ENCODE measurements at places on chromosomes 12 and 14. TPM values are rescaled to one million over a fixed set of nuclear protein-coding genes. Genes with fewer than 3 reads are reported as not detected.

OTX2 gene
- total RNA-seq: not detected

AP4S1 gene
- total RNA-seq: 3.6 TPM

WSCD2 gene
- total RNA-seq: not detected

SELPLG gene
- 22.1 TPM for total RNA-seq

VSX2 gene
- total RNA-seq: not detected

B4GALNT3 gene
- 3.4 TPM for total RNA-seq

ARHGAP9 gene
- total RNA-seq: 125 TPM

NCKAP5L gene
- 5.7 TPM for total RNA-seq

BDKRB2 gene
- total RNA-seq: not detected

DNA sequence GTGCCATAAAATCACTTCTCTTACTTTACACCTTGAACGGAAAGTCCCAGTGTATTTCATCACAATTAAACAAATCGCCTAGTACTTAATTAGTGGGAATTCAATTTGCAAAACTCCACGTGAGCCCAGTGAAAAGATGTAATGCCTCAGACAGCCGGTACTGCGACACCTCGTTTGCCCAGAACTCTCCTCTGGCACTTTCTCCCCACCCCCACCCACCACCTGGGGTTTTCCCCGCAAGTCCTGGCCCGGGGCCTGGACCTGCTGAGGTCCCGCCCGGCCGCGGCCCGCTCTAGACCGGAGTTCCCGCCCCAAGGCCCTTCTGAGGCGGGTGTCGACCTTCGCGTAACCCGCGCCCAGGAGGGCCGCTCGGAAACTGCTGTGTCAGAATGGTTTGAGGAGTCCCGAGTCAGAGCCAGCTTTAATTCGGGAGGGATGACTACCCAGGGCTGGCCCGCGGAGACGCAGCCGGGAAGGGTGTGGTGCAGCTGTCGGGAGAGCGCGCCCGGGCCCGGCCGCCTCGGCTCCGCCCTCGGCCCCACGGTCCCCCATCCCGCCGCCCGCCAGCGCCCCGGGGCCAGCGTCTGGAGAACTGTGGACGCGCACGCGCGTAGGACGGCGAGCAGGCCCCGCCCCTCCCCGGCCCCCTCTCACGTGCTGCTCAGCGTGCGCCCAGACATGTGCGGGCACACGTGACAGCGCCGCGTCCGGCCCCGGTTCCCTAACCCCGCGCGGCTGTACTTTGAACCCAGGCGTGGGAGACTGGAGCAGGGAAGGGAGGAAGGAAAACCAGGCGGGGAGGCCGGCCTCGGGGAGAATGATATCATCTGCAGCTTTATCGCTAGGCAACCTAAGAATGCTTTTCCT lies 10.8 kb downstream of the BHLHE41 start:
- peak overlapping the region; percentile 70 for H3K4me3 ChIP-seq
- H3K4me1 ChIP-seq: peaks cover 7% of the 10 kb centered on the region
- H3K27me3 ChIP-seq: peaks cover 34% of the 10 kb centered on the region
- no peak overlapping the region for H3K27ac ChIP-seq

DNA sequence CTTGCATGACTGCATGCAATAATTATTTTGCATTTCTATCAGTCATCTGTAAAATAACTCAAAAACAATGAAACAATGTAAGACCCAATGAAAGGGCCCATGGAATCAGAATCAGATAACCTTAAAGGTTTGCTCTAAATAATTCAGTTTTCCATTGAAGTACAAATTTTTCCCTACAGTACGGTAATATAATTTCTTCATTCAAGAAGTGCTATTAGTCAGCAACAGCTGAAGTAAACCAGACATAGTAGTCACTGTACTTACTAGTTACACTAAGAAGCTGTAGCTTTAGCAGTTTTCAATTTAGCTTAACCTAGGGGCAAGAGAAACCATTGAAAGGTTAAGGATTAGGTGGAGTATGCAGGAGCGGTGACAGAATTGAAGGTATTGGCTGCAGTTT lies 43.5 kb downstream of the BCAT1 start:
- H3K4me3 ChIP-seq: no peak overlapping the region
- H3K36me3 ChIP-seq: no peaks in the 10 kb centered on the region
- H3K27me3 ChIP-seq: peaks cover 15% of the 10 kb centered on the region
- DNase-seq: no peak

GRCh38 chr14:87148655-87149054 lies 844.3 kb downstream of the GALC start:
- no peak overlapping the region for H3K4me3 ChIP-seq
- no peak overlapping the region for H3K27ac ChIP-seq
- H3K36me3 ChIP-seq: no peaks in the 10 kb centered on the region
- no peaks in the 10 kb centered on the region for H3K27me3 ChIP-seq
- DNase-seq: no peak
- H3K4me1 ChIP-seq: no peaks in the 10 kb centered on the region

DNA sequence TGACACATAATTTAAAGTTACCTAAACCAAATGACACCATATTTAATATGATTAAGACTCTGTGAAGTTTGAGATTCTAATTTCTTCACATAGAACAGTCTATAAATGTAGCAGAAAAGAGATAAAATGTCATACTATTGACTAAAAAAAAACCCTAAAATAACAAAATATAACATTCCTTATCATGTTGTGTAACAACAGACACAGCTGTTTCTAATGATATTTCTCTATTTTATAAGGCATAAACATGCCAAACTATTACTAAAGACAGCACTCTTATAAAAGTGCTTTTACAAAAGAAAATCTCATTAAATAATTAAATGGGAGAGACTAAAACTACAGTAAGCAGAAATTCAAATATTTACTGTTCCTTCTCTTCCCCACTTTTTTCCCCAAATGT lies 49.4 kb downstream of the NOVA1 start:
- H3K27me3 ChIP-seq: no peaks in the 10 kb centered on the region
- no peak overlapping the region for H3K4me3 ChIP-seq
- no peak overlapping the region for H3K27ac ChIP-seq
- H3K4me1 ChIP-seq: no peaks in the 10 kb centered on the region
- DNase-seq: no peak

GRCh38 chr12:98275131-98275475 lies 240.3 kb upstream of the TMPO start:
- no peak overlapping the region for H3K27ac ChIP-seq
- no peak for DNase-seq
- no peaks in the 10 kb centered on the region for H3K36me3 ChIP-seq
- H3K4me3 ChIP-seq: no peak overlapping the region
- no peaks in the 10 kb centered on the region for H3K4me1 ChIP-seq
- H3K27me3 ChIP-seq: no peaks in the 10 kb centered on the region

DNA sequence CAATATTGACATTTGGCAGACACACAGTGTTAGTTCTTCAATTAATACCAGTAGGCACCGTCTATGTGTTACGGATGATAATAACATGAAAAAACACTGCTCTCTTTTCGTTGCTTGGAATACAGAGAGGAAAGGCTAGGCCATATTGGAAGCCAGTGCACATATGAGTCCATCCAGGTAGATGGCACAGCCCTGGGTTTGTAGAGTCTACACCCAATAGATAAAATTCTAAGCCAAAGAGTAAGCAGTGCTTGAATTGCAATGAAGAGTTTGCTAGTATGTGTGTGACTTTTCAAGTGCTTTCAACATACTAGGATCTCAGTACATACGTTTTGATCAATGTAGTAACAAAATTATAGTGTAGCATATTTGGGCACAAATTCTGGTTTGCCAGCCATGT lies 243.3 kb upstream of the AVPR1A start:
- H3K27ac ChIP-seq: no peak overlapping the region
- no peaks in the 10 kb centered on the region for H3K4me1 ChIP-seq
- no peak overlapping the region for H3K4me3 ChIP-seq
- H3K27me3 ChIP-seq: no peaks in the 10 kb centered on the region
- H3K36me3 ChIP-seq: no peaks in the 10 kb centered on the region
- DNase-seq: no peak

- no peak for DNase-seq
- H3K4me3 ChIP-seq: no peak overlapping the region
- no peaks in the 10 kb centered on the region for H3K27me3 ChIP-seq
- H3K4me1 ChIP-seq: peaks cover 66% of the 10 kb centered on the region
- H3K27ac ChIP-seq: no peak overlapping the region
Measured at GRCh38 chr12:107397890-107398500, 287.6 kb upstream of the PWP1 start.

DNA sequence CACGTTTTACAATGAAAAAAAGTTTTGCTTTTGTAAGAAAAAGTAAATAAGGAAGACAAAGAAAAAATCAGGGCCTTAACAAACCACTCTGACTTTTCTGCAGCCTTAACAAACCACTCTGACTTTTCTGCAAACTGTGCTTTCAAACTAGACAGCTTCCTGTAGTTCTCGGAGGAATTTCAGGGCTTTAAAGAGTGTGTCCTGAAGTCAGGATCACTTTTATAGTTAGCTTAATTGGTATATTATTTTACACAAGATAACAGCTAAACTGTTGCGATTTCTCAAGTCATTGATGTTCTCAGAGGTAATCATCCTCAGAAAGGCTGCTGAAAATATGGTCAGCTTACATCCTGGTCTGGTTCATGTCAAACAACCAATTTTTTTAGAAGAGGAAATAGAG lies 42.2 kb downstream of the TMEM117 start:
- no peak overlapping the region for H3K27ac ChIP-seq
- H3K4me1 ChIP-seq: no peaks in the 10 kb centered on the region
- no peaks in the 10 kb centered on the region for H3K36me3 ChIP-seq
- no peaks in the 10 kb centered on the region for H3K27me3 ChIP-seq

DNA sequence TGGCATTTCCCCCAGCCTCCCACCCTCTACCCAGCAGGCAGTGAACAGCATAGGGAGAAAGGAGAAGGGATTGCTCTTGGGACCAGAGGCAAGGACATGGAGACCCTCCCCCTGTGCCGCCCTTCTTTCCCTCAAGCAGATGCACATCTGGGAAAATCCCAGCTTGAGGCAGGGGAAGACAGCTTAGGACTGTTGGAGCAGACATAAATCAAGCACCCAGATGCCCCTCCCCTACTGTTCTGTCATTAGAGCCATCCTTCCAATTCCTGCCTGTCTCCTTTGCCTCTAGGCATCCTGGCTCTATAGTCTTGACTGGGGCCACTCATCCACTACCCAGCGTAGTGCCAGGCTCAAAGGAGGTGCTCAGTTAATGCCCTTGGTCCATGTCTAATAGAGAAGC lies 7.5 kb upstream of the CISTR start:
- H3K27ac ChIP-seq: no peak overlapping the region
- peaks cover 23% of the 10 kb centered on the region for H3K4me1 ChIP-seq
- H3K4me3 ChIP-seq: no peak overlapping the region
- H3K36me3 ChIP-seq: no peaks in the 10 kb centered on the region
- peaks cover 37% of the 10 kb centered on the region for H3K27me3 ChIP-seq

GRCh38 chr14:81517798-81518398 lies 15.8 kb downstream of the SEL1L start:
- H3K36me3 ChIP-seq: peaks cover 50% of the 10 kb centered on the region
- no peaks in the 10 kb centered on the region for H3K27me3 ChIP-seq
- no peak for DNase-seq
- no peak overlapping the region for H3K27ac ChIP-seq

DNA sequence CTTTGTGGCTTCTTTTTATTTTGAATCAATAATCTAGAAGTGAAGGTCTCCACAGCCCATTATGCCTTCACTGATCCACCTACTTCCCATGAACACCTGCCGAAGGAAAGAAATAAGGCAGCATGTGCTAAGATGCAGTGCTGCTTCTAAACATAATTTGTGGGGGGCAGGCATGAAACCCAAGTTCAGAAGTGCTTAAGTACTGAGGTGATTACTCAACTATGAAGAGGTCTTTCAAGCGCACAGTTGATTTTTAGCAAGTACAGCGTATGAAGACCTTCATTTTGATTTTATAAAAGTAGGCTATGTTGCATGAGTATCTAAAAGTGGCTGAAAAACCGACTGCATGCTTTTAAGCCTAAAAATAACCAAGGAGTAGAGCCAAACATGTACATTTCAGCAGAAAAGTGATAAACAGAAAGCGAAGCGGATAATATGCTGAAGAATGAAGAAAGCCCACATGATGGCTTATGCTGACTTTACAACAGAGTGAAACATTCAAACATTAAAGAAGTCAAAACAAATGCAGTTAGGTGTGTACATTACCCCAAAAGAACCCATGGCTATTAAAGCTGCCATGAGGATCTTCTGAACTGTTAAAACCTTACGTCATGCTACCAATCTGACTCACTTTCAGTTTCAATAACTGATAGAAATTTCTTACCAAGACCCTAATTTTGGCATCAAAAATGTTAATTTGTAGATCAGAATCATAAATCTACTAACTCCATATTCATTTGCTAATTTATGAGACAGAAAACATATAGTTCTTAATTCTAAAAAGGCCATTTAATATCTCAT lies 29.3 kb downstream of the KICS2 start:
- peaks cover 27% of the 10 kb centered on the region for H3K36me3 ChIP-seq
- peak overlapping the region; percentile 66 for H3K27ac ChIP-seq
- H3K27me3 ChIP-seq: no peaks in the 10 kb centered on the region
- no peak overlapping the region for H3K4me3 ChIP-seq
- peaks cover 17% of the 10 kb centered on the region for H3K4me1 ChIP-seq
- no peak for DNase-seq

- H3K36me3 ChIP-seq: no peaks in the 10 kb centered on the region
- H3K27ac ChIP-seq: no peak overlapping the region
- no peak for DNase-seq
- H3K4me1 ChIP-seq: no peaks in the 10 kb centered on the region
- H3K4me3 ChIP-seq: no peak overlapping the region
- H3K27me3 ChIP-seq: no peaks in the 10 kb centered on the region
Measured at GRCh38 chr14:45906257-45906656, 653.3 kb upstream of the MIS18BP1 start.

GRCh38 chr12:65605019-65605418 lies 219.3 kb upstream of the HMGA2 start:
- no peaks in the 10 kb centered on the region for H3K4me1 ChIP-seq
- peaks cover 21% of the 10 kb centered on the region for H3K27me3 ChIP-seq
- no peak overlapping the region for H3K4me3 ChIP-seq
- DNase-seq: no peak
- no peak overlapping the region for H3K27ac ChIP-seq
- H3K36me3 ChIP-seq: no peaks in the 10 kb centered on the region

- H3K4me1 ChIP-seq: no peaks in the 10 kb centered on the region
- no peaks in the 10 kb centered on the region for H3K36me3 ChIP-seq
- no peak overlapping the region for H3K4me3 ChIP-seq
- H3K27me3 ChIP-seq: no peaks in the 10 kb centered on the region
- H3K27ac ChIP-seq: no peak overlapping the region
Measured at GRCh38 chr12:84760091-84760865, 152.3 kb downstream of the SLC6A15 start.

- H3K4me1 ChIP-seq: no peaks in the 10 kb centered on the region
- H3K27ac ChIP-seq: no peak overlapping the region
- DNase-seq: no peak
- no peaks in the 10 kb centered on the region for H3K36me3 ChIP-seq
Measured at GRCh38 chr12:65867394-65867793, 43.1 kb downstream of the HMGA2 start.

DNA sequence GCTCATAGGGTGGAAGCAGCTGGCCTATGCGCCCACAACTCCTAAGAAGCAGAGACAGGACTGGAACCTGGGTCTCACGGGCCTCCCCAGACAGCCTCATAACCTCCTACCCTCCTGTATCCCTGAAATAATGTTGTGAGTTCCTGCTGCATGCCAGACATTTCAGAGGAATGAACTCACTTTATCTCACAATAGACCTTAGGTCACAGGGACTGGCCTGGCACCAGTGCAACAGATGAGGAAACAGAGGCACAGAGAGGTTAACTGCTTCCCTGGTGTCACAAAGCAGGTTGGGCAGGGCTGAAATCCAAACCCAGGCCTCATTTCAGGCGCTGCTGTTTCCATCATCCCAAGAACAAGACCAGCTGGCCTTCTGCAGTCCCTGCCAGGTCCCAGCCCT lies 5.3 kb downstream of the PHETA1 start:
- DNase-seq: no peak
- H3K36me3 ChIP-seq: no peaks in the 10 kb centered on the region
- no peak overlapping the region for H3K4me3 ChIP-seq
- H3K27ac ChIP-seq: no peak overlapping the region
- H3K4me1 ChIP-seq: peaks cover 25% of the 10 kb centered on the region

GRCh38 chr12:25730489-25731349 lies 177.6 kb upstream of the LMNTD1 start:
- no peaks in the 10 kb centered on the region for H3K4me1 ChIP-seq
- H3K4me3 ChIP-seq: no peak overlapping the region
- no peak overlapping the region for H3K27ac ChIP-seq
- no peaks in the 10 kb centered on the region for H3K27me3 ChIP-seq
- H3K36me3 ChIP-seq: no peaks in the 10 kb centered on the region
